ENCODE measurements at places on chromosomes 1 and 21. TPM values are rescaled to one million over a fixed set of nuclear protein-coding genes. Genes with fewer than 3 reads are reported as not detected.

DNA sequence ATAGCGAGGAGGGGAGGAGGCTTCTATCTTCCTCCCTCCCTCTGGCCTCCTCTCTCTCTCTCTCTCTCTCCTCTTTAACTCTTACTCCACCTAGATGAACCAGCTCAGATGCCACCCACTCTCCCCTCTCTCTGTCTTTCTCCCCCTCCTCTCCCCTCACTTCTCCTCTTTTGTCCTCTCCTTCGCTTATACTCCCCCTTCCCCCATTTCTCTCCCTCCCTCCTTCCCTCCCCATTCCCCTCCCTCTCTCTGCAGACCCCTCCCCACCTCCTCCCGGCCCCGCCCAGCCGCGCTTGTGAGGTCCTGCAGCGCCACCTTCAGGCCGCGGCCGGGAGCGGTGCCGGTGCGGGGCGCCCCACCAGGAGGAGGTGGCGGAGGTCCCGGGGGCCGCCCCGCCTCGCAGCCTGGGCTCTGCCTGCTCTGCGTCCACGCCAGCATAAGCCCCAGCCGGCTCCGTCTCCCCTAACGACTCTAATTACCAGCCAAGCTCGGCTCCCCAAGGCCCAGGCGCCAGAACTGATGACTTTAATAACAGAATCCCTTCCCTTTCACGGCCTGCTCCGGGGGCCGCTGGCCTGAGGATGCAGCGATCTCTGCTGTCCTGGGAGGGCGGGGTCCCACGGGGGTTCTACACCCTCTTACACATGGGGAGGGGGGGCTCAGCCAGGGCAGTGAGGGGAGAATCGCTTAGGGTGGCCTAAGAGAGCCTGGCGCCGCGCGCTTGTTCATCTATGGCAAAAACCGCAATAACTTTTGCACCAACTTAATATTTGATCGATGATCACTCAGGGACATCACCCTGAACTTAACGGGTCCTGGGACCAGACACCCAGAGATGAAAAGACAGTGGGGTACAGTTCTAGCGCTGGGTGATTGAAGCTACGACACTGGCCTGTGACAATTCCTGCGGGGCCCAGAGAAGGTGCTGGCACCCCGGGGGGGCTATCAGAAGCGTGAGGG lies 637.3 kb downstream of the MATN1 start:
- peak; percentile 55 for DNase-seq

The TNFSF4 gene
- 0.55 TPM for total RNA-seq

DNA sequence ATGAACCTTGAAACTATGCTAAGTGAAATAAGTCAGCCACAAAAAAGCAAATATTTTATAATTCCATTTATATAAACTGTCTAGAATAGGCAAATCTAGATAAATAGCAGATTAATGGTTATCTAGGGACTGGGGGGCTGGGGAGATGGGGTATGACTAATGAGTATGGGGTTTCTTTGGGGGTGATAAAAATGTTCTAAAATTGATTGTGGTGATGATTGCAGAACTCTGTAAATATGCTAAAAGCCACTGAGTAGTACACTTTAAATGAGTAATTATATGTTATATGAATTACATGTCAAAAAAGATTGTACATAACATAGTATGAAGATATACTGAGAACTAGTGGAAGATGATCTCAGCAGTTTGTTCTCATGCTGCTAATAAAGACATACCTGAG lies 675.0 kb downstream of the KIF26B start:
- DNase-seq: no peak

DNA sequence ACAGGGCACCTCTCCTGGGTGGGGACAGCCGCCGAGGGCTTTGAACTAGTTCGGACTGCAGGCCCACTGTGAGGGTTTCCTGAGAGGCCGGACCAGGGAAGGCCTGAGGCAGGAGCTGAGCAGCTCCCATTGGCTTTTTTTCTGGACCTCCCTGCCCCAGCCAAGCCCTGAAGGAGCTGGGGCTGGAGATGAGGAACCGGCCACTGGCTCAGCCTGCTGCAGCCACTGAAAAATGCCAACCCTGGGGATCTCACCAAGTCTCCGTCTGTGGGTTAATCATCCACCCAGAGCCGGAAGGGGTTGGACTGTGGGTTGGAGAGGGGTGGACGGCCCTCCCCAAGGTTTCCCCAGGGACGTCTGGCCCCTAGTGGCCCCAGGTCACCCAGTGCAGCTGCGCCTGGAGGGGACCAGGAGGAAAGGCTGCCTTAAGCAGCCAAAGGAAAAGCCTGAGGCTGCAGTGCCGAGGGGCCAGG lies 2.5 kb downstream of the VWA1 start:
- no peak for DNase-seq

- DNase-seq: no peak
Observed at GRCh38 chr1:81466961-81467360, 333.8 kb upstream of the ADGRL2 start.

GRCh38 chr1:28358716-28359115 lies 10.8 kb upstream of the PHACTR4 start:
- DNase-seq: no peak

The TRIM46 gene
- total RNA-seq: 1.3 TPM

- DNase-seq: no peak
Observed at GRCh38 chr21:44907225-44907965, 13.3 kb downstream of the ITGB2 start.

DNA sequence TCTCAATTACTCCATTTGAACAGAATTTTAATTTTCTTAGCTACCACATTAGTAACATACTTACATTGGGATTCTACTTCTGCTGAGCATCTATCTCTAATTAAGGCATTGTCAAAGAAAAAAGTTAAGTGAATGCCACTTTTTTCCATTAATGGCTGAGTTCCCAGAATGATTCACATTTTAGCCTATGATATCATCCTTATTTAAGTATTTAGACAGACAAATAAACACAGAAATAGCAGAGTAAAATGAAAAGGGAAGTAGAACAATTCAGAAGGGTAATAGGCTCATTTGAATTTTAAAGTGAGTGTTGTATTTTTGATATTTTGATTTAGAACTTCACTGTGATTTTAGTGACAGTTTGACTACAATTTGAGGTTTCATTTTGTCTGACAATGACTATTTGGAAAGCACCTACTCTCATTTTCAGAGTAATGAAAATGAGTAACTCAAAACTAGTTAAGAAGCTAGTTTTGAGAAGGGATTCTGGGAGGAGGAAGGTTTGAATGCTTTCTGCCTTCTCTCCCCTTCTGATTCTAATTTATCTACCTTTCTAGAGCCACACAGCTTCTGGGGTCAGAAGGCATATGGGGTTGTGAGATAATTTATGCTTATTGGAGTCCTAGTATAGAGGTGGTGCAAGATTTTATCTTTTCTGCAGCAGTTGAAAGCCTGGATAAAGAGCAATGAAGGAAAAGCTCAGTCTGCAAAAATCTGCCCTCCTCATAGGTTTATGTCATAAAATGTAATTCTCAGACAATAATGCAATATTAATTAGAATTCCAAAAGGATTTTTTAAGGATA lies 15.5 kb downstream of the LYPLAL1 start:
- no peak for DNase-seq

DNA sequence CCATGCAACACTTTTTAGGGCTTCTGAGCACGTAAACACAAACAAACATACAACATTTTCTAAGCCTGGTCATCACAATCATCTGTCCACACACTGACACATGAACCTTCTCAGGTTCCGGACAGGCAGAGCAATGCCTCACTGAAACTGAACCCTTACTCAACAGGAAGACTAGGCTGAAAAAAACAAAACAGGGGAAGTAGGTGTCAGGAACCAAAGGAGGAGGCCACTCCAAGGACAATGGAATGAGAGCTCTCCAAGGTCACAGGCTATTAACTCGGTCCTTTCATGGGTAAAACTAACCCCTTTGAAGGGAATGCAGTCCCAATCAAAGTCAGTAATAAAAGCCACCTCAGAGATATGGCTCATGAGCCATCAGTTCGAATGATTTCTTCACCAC lies 76.6 kb downstream of the FAM78B start:
- DNase-seq: no peak

DNA sequence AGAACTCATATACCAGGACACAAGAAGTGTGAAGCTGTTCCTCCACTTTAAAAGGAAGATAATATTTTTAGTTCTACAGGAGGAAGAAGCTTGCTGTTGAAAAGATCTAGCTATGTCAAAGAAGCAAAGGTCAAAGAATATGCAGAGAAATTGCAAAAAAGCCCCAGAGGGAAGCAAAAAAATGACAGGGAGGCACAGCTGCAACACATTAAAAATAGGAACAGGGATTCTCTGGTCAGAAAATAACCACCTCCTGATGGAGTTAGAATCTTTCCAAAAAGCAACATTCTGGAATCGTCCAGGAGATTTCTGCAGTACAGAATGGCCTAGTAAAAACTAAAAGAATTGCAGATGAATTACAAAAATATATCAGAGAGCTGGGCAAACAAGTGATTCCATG lies 238.9 kb upstream of the PRMT6 start:
- no peak for DNase-seq

DNA sequence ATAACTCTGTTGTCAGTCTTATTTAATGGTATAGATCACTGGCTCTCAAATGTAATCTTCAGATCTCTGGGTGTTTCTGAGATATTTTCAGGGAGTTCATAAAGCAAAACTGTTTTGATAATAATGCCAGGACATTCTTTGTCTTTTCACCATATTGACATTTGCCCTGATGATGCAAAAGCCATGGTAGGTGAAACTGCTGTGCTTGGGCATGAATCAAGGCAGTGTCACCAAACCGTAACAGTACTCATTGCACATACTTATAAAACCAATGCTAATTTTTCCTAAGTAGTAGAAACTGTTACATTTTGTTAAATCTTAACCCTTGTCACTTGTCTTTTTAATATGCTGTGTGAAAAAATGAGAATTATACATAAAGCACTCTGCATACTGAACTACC lies 76.0 kb downstream of the RPS6KC1 start:
- DNase-seq: no peak

- DNase-seq: no peak
Observed at GRCh38 chr1:235270625-235271024, 57.4 kb downstream of the ARID4B start.

GRCh38 chr1:234608911-234609690 lies 877 bp downstream of the IRF2BP2 start:
- DNase-seq: peak; percentile 42

DNA sequence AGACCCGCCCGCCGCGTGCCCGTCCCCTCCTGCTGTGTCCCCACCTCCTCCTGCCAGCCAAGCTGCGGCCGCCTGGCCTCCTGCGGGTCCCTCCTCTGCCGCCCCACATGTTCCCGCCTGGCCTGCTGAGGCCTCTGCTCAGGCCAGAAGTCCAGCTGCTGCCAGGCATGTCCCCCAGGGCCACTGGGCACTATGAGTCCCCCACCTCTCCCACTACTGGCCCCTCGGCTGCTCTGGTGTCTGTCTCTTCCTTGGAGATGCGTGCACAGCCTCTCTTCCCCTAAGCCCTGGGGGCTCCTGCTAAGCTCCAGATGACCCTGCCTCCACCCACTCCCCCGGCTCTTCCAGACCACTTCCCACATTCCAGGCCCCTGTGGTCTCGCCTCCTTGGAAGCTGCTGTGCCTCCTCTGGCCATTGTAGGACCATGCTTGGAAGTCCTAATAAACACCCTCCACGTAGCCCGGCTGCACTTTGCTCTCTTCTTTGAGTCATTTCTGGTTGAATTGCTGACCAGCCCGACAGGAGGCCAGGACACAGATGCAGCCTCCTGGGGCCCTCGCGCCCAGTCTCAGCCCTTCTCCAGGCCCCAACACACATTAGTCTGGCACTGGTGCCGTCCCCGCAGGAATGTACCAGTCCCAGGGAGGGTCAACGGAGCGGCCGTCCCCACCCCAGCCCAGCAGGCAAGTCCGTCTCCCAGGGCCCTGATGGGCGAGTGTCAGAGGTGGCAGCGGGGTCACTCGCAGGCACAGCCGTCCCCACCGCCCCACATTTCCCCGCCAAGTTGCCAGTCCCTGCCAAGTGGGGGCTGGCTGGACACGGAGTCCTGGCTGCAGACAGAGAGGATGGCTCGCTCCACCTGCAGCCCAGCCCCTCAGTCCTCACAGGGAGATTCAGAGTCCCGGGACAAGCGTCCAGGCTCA lies 1.1 kb downstream of the KRTAP10-12 start:
- DNase-seq: no peak

The KRTAP27-1 gene
- total RNA-seq: not detected

DNA sequence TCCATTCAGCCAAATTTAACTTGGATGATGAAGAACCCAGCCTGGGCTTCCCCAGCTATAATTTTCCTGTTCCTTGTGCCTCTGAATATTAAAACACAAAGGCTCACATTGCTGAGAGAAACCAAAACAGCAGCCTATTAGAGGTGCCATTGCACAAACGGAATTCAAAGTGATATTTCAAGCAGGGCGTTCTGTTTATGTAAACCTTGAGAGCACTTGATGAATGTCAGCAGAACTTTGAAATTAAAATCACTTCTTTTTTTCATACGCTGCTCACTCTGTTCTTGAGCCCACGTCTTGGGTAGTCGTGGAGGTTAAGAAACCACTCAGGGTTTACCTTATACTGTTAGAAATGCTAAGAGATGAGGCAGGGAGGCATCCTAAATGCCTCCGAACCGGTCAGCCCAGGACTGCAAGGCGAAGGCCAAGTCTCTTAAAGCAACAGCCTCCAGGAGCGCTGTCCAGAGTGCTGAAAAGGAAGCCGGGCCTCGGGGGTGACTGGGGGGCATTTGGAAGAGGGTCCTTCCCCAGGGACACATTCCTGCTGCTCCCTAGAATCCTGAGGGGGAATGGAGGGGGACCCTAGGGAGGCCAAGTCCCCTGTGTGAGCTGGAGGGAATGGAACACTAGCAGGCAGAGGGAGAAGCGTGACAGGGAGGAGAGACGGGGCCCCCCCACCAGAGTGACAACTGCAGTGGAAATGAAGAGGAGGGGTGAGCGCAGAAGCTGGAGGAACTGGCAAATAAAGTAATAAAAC lies 154.8 kb upstream of the VAMP3 start:
- DNase-seq: peak; percentile 16

The TNFSF18 gene
- not detected for total RNA-seq

- no peak for DNase-seq
Observed at GRCh38 chr1:212450331-212450881, 17.7 kb downstream of the NENF start.

DNA sequence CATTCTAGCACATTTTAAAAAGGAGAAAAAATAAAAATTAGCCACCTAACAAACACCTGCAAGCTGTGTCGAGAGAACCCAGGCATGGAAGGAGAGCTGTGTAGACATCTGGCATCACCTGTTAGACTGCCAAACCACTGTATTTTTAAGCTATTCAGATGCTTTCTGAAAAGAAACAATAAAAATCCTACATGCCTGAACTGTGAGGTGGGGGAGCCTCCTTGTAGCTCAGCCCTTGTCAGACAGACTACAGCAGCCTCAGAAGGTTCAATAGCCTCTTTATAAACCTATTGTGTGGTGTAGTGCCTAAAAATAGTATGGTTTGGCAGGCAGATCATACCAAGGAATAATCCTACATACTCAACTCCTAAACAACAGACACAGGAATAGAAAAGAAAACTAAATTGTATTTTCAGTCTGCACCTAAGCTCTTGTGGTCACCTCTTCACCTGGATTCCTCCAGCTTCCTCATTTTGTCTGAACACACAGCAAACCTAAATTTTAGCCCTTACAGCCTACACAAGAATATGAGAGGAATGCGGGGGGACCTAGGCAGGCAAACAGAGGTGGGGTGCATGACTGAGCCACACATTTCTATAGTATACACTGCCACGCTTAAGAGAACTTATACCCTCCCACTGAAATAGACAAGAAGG lies 67.0 kb downstream of the SIPA1L2 start:
- DNase-seq: peak; percentile 35

All from SK-MEL-5 (cell line).